Activated CD4-positive, alpha-beta memory T cell treated with anti-CD3 and anti-CD28 coated beads for 36 hours (primary cell): ENCODE measurements at places on chromosomes 4 and X. TPM values are rescaled to one million over a fixed set of nuclear protein-coding genes. Genes with fewer than 3 reads are reported as not detected.
A peak's percentile ranks its signal among the peaks of the same experiment; 100 is the strongest.

GRCh38 chr4:40669504-40669903 lies 39.8 kb upstream of the RBM47 start:
- H3K36me3 ChIP-seq, result no peaks in the 10 kb centered on the region
- H3K4me3 ChIP-seq, result no peak overlapping the region
- H3K4me1 ChIP-seq, result peaks cover 54% of the 10 kb centered on the region
- H3K27ac ChIP-seq, result peak overlapping the region; percentile 60
- no peaks in the 10 kb centered on the region for H3K27me3 ChIP-seq

- no peaks in the 10 kb centered on the region for H3K27me3 ChIP-seq
- H3K4me3 ChIP-seq, result no peak overlapping the region
- DNase-seq, result no peak
- no peaks in the 10 kb centered on the region for H3K4me1 ChIP-seq
- H3K36me3 ChIP-seq, result peaks cover 4% of the 10 kb centered on the region
- no peak overlapping the region for H3K27ac ChIP-seq
These were observed 80.4 kb upstream of the MSX1 start for GRCh38 chr4:4779054-4779453.

- H3K27me3 ChIP-seq, result no peaks in the 10 kb centered on the region
- DNase-seq, result no peak
- no peak overlapping the region for H3K27ac ChIP-seq
- no peaks in the 10 kb centered on the region for H3K4me1 ChIP-seq
- no peaks in the 10 kb centered on the region for H3K36me3 ChIP-seq
These were observed 345.9 kb upstream of the NOCT start for GRCh38 chr4:138669479-138670315.

DNA sequence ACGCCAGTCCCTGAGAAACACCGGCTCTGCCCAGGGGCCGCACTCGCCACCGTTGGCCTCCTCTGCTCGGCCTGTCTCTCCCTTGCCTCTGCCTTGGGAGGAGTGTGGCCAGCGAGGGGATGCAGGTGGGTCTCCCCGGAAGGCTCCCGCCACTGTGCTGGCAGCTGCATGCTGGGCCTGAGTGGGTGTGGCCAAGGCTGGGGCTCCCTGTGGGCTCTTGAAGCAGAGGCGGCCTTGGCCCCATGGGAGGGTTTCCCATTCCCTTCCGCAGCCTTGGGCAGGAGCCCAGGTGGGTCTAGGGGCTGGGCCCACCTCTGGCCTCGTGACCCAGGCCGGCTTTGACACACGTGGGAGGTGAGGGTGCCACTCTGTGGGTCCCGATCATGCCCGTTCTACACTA lies 19.1 kb downstream of the FGFRL1 start:
- H3K27ac ChIP-seq, result no peak overlapping the region
- no peak overlapping the region for H3K4me3 ChIP-seq
- DNase-seq, result no peak
- H3K4me1 ChIP-seq, result peaks cover 6% of the 10 kb centered on the region
- H3K36me3 ChIP-seq, result no peaks in the 10 kb centered on the region
- H3K27me3 ChIP-seq, result no peaks in the 10 kb centered on the region

DNA sequence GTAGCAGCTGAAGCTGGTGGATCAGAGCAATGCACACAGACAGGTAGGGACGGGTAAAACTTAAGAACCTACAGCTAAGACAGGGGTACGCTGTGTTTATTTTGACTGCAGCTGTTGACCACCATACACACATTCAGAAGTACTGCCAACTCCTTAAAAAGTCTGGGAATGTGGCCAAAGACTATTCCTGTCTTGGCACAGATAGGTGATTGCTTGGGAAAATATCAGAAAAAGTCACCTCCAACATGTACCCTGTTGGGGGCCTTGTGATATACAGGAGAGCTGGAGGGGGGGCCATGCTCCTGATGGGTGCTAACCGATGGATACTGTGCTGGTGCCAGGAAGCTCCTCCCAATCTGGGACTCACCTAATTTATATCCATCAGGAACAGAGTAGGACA lies 121.2 kb downstream of the VCX2 start:
- H3K36me3 ChIP-seq, result no peaks in the 10 kb centered on the region
- no peaks in the 10 kb centered on the region for H3K27me3 ChIP-seq
- H3K27ac ChIP-seq, result no peak overlapping the region

DNA sequence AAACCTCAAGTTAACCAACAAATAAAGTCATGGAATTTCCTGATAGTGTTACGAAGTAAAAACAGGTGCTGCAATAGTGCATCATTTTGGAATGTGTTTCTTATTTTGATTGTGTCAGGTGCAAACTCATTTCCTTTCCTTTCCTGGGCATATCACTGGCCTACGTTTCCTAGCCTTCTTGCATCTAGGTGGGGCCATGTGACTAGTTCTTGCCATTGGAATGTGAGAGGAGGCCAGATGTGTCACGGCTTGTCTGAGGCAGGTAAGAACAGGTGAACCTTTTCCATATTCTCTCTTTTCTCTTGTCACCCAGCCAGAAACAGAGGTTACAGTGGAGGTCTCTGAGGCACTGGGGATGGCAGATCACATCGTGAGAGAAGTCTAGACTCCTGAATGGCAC lies 868.0 kb downstream of the RPA4 start:
- no peaks in the 10 kb centered on the region for H3K27me3 ChIP-seq
- no peaks in the 10 kb centered on the region for H3K4me1 ChIP-seq
- H3K36me3 ChIP-seq, result no peaks in the 10 kb centered on the region
- no peak overlapping the region for H3K4me3 ChIP-seq
- DNase-seq, result no peak

GRCh38 chr4:38503689-38504395 lies 160.2 kb upstream of the KLF3 start:
- H3K27me3 ChIP-seq, result no peaks in the 10 kb centered on the region
- no peaks in the 10 kb centered on the region for H3K36me3 ChIP-seq
- DNase-seq, result no peak
- H3K27ac ChIP-seq, result no peak overlapping the region
- H3K4me3 ChIP-seq, result no peak overlapping the region
- peaks cover 43% of the 10 kb centered on the region for H3K4me1 ChIP-seq

DNA sequence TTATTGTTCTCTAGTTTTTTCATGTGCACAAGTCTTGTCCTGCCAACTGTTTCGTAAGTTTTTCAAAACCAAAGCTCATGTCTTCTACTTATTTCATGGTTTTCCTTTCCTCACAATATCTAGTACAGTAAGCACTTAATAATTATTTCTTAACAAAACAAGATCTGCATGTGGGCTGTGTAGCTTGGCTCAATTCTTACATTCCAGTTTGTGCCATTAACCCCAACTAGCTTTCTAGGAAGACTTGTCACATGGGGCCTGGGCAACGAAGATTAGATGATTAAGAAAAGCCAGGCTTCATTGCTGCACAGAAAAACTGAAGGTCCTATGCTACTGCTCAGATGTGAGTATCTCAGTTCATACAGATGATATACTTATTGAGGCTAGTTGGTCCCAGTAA lies 155.3 kb upstream of the TEX13A start:
- no peaks in the 10 kb centered on the region for H3K27me3 ChIP-seq
- no peaks in the 10 kb centered on the region for H3K4me1 ChIP-seq
- DNase-seq, result no peak
- H3K27ac ChIP-seq, result no peak overlapping the region
- no peak overlapping the region for H3K4me3 ChIP-seq

DNA sequence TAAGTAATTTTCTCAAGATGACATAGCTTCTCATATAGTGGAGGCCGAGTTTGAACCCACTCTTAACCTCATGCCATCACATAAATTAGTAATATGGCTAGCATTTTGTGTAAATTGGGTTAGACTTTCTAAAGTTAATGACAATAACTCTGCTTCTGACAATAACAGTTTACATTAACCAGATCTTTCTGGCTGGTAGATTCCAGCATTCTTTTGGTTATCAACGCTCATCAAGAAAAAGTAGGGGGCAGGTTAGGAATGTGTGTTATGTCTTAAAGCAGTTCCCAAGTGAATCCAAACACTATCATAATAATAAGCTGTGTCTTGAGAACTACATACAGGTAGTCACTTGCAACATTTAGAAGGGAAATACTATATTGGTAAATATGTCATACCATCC lies 162.5 kb downstream of the PRDM5 start:
- H3K36me3 ChIP-seq, result no peaks in the 10 kb centered on the region
- no peak overlapping the region for H3K27ac ChIP-seq
- no peaks in the 10 kb centered on the region for H3K4me1 ChIP-seq

DNA sequence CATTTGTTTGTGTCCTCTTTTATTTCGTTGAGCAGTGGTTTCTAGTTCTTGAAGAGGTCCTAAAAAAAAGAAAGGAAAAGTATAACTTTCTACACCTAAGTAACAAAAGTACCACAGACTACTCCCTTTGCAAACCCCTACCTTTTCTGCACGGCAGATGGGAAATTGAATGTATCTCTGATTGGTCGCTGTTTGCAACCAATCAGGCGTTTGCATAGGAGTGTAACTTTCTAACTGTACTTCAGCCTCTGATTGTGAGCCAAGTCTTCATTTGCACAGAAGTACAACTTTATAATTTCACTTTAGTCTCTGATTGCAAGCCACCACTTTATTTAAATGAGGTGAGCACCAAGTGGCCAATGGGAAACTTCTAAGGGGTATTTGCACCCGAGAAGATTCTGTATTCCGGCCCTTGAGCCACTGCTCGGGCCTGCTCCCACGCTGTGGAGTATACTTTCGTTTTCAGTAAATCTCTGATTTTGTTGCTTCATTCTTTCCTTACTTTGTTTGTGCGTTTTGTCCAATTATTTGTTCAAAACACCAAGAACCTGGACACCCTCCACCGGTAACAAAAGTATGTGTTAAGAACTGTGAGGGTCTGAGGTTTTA lies 40.3 kb upstream of the FHL1 start:
- H3K4me1 ChIP-seq, result no peaks in the 10 kb centered on the region
- no peaks in the 10 kb centered on the region for H3K36me3 ChIP-seq
- H3K4me3 ChIP-seq, result no peak overlapping the region
- no peak for DNase-seq
- H3K27me3 ChIP-seq, result no peaks in the 10 kb centered on the region
- H3K27ac ChIP-seq, result no peak overlapping the region

DNA sequence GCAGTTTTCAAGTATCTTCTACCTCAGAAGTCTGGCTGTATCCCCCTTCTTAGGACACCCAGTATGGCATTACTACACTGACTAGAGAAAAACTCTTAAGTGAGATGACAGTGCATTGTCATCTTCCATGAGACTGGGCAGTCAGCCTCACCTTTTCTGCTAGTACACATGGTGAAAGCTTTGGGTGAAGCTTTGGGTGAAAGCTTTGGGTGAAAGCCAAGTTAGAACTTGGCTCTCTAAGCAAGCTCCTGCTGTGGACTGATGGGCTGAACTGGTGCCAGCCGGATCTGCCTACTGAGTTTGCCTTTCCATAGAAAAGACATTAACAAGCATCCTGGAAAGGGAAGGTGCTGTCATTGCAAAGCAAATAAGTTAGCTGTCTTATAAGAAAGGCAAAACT lies 8.8 kb downstream of the EPHA5 start:
- DNase-seq, result no peak
- no peaks in the 10 kb centered on the region for H3K27me3 ChIP-seq
- H3K36me3 ChIP-seq, result no peaks in the 10 kb centered on the region
- no peak overlapping the region for H3K4me3 ChIP-seq

DNA sequence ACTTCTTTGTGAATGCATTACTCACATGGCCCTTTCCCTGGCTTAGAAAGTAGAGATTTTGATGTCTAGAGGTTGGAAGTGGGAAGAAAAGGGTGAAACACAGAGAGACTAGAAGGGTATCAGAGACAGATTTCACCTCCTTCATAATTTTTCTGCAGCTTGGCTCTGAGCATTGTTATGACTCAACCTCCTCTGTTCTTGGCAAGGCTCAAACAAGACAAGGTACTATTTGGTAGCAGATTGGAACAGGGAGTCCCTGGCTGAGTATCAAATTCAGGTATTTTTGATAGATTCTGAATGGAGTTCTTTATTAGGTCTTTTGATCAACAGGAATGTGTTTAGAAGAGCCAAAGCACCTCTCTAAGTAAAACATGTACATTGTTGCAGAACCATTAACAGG lies 146.3 kb upstream of the CHRDL1 start:
- H3K27ac ChIP-seq, result no peak overlapping the region
- no peaks in the 10 kb centered on the region for H3K36me3 ChIP-seq
- DNase-seq, result no peak
- H3K4me3 ChIP-seq, result no peak overlapping the region

- no peaks in the 10 kb centered on the region for H3K36me3 ChIP-seq
- peak within 1 kb of the TSS; percentile 63 for H3K4me3 ChIP-seq
- peaks cover 17% of the 10 kb centered on the region for H3K4me1 ChIP-seq
These were observed at the start of gene DCHS2 for GRCh38 chr4:154491341-154492271. TSS of gene DCHS2 (minus strand) at chr4:154491799. CDS start at chr4:154491355, 444 bp downstream.

AKAP17A gene
- 59.4 TPM for total RNA-seq

GPR173 gene
- total RNA-seq, result not detected

BRS3 gene
- not detected for total RNA-seq

NXF2B gene
- total RNA-seq, result not detected

ASB12 gene
- not detected for total RNA-seq

EIF1AX gene
- total RNA-seq, result 121 TPM
